ENCODE measurements at places on chromosomes 13 and 19. TPM values are rescaled to one million over a fixed set of nuclear protein-coding genes. Genes with fewer than 3 reads are reported as not detected.

REXO1 gene
- 20.3 TPM for total RNA-seq

KCNRG gene
- total RNA-seq: 0.67 TPM

ZNF737 gene
- total RNA-seq: 19.5 TPM

JAK3 gene
- total RNA-seq: 35.9 TPM

C19orf81 gene
- total RNA-seq: not detected

GIPR gene
- total RNA-seq: 5.7 TPM

C19orf38 gene
- 3.2 TPM for total RNA-seq

TPTE2 gene
- total RNA-seq: not detected

TJP3 gene
- 33.8 TPM for total RNA-seq

GRCh38 chr19:10388957-10389356 lies 8.6 kb upstream of the TYK2 start:
- peak; percentile 89 for DNase-seq

GRCh38 chr19:28956961-28957360 lies 256.0 kb downstream of the UQCRFS1 start:
- no peak for DNase-seq

- no peak for DNase-seq
Observed at GRCh38 chr19:29660835-29661234, 4.4 kb upstream of the PLEKHF1 start.

DNA sequence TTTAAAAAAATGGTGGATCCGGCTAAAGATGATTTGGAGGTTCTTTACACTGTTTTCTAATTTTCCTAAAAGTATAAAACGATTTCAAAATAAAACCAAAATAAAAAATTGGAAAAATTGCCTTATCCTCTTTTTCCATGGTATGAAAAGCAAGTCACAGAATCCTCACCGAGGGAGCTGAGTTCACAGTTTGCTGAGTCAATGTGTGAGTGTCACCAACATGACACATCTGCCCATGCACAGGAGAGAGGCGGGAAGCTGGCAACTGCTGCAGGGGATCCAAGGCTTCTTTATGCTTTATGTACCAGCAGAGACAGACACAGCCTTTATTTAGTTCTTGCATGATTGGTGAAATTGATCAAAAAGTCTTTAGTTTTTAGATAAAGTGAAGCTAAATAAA lies 157.8 kb downstream of the TNFSF13B start:
- peak; percentile 21 for DNase-seq

DNA sequence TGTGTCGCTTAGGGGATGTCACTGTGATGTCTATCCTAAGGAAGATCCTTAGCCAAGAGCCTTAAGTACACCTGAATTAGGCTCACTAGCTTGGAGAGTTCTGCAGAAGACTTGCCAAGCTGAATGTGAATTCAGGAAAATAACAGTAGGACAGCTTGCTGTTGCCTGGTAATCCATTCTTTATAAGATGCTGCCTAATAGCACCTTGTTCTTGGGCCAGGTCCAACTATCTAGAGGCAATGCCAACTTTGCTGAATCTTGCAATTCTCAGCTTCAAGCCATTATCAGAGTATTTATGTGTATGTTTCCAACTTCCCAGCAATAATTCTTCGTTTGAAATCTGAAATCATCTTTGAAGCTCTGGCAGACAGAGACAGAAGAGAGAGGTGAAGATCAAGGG lies 102.8 kb downstream of the PCDH17 start:
- DNase-seq: no peak

DNA sequence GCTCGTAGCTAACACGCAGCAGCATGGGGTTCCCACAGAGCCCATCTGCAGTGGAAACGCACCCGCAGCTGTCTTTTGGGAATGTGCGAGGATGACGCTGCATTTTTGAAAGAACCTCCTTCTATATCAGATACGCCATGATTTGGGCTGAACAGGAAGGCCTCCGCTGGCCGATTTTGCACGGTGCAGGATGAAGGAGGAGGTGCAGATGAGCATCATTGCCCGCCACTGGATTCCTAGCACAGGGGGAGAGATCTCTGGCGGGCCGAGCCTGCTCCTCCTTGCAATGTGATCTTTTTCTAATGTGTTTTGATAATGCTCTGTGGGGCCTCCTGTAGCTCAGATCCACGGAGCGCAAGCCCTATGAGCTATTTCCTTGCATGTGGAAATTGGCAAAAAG lies 55.5 kb downstream of the EFNB2 start:
- DNase-seq: no peak

DNA sequence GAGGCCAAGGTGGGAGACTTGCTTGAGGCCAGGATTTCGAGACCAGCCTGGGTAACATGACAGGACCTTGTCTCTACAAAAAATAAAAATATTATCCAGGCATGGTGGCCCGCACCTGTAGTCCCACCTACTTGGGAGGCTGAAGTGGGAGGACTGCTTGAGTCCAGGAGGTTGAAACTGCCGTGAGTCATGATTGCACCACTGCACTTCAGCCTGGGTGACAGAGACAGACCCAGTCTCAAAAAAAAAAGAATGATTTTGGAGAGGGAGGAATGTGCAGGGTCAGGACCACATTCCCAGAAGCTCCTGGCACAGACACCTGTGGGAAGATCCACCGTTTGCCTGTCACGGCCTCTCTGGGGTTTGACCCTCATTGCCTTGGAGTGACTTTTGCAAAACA lies 9.3 kb upstream of the BAX start:
- no peak for DNase-seq

- DNase-seq: no peak
Observed at GRCh38 chr13:66506979-66507378, 723.2 kb downstream of the PCDH9 start.

GRCh38 chr19:10431943-10432735 lies 11.8 kb downstream of the PDE4A start:
- DNase-seq: peak; percentile 92

- DNase-seq: no peak
Observed at GRCh38 chr13:39321574-39321973, 281.4 kb downstream of the LHFPL6 start.

GRCh38 chr19:54459282-54460229 lies 4.0 kb downstream of the LENG9 start:
- DNase-seq: no peak

DNA sequence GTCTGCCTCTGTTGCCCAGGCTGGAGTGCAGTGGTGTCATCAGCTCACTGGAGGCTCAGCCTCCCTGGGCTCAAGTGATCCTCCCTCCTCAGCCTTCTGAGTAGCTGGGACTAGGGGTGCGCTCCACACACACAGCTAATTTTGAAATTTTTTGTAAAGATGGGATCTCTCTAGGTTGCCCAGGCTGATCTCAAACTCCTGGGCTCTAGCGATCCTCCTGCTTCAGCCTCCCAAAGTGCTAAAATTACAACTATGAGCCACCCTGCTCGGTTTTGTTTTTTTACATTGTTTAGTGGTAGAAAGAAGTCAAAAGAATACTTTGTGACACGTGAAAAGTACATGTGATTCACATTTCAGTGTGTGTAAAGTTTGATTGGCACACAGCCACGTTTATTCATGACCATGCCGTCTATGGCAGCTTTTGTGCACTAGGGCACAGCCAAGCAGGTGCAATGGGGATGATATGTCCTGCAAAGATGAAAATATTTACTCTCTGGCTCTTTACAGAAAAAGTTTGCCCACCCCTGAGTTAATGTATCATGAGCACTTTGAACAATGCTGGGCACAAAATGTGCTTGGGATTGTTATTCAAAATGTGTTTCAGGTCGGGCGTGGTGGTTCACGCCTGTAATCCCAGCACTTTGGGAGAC lies 16.2 kb upstream of the NFIC start:
- DNase-seq: no peak

DNA sequence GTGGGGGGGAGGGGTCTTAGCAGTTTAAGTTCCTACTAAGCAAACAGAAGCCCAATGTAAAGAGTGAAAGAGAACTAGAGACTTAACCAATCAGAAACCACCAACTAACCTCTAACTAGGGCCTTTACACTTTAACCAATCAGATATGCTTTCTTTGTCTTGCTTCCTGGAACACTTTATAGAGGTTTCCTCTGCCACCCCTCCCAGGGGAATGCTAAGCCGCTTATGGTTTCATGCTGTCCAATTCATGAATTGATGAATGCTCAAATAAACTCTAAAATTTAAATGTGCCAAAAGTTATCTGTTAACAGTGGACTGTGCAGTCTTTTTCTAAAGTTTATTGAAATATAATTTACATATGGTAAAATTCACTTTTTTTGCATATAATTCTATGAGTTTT lies 33.9 kb upstream of the LATS2 start:
- no peak for DNase-seq

DNA sequence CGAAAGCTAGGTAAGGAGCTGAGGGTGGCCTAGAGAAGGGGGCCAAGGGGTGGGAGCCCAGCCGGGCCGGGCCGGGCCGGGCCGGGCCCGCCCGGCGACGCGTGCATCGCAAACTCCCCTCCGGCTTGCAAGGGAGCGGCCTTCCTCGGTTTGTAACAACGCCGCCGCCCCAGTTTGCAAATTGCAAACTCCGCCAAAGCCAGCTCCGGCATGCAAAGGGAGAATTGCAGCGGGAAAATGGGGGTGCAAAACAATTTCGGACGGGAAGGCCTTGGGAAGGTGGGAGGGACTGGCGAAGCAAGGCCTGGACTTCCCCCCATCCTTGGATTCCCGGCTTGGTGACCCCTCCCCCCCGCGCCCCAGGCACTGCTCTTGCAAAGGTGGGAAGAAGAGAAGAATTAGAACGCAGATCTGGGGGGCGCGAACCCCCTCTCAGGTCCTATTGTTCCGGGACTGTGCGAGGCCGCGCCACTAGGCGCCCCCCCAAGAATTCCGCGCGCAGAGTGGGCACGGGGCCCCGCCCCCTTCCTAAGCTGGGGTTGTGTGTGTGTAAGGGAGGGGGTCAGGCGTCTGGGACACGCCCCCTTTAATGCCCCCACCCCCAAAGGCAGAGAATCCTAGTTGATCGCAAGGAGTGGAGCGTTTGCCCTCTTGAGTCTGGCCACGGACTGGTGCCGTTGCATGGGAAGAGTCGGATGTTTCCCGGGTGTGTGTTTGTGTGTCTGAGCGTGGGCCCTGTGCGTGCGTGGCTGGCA lies 926 bp downstream of the PRR12 start:
- peak; percentile 82 for DNase-seq

GRCh38 chr13:31996601-31997000 lies 35.0 kb upstream of the FRY start:
- no peak for DNase-seq

DNA sequence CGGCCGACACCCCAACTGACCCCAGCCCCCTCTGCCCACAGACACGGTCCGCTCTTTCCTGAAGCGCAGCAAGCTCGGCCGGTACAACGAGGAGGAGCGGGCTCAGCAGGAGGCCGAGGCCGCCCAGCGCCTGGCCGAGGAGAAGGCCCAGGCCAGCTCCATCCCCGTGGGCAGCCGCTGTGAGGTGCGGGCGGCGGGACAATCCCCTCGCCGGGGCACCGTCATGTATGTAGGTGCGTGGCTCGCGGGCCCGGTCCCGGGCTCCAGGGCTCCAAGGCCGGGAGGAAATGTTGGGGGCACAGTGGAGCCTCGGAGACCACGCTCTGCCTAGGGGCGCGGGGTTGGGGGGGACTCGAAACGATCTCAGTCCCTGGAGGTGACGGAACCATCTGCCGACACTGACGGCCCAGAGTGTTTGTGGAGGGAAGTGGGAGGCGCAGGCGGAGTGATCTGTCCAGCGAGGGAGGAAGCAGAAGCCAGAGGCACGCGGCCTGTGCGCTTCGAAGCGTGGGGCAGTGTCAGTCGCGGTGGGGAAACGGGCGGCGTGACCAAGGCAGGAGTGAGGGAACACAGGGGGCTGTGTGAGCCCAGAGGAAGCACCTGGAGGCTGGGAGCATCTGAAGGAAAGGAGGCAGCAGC lies 6.3 kb downstream of the TBCB start:
- DNase-seq: no peak

DNA sequence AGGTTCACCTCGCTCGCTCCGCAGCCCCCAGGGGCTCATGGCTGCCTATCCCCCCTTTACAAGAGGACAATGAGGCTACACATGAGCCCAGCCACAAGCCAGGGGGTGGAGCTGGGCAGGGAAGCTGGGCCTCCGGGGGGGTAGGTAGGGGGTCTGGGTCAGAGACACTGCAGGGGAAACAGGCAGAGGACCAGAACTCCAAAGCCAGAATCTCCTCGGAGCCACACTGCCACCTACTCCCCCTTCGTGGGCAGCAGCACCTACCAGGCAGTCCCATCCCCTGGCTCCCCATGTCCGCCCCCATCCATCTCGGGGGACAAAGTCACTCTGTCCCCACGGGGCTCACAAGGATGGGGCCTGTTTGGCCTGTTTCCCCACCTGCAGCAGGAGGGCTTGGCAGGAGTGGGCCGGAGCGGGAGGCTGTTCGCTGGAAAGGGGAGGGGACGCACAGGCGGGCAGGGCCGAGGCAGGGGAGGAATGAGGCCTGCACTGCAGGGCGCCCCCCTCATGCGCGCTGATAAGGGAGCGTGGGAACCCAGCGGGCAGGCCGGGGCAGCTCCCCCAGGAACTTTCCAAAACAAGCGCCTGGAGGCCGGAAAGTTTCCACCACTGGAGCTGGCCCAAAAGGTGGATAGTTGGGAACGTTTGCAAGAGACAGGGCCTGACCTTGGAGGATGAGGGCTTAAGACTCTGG lies 545 bp upstream of the ISYNA1 start:
- no peak for DNase-seq

GRCh38 chr19:18860725-18861124 lies 29.0 kb downstream of the UPF1 start:
- DNase-seq: no peak

DNA sequence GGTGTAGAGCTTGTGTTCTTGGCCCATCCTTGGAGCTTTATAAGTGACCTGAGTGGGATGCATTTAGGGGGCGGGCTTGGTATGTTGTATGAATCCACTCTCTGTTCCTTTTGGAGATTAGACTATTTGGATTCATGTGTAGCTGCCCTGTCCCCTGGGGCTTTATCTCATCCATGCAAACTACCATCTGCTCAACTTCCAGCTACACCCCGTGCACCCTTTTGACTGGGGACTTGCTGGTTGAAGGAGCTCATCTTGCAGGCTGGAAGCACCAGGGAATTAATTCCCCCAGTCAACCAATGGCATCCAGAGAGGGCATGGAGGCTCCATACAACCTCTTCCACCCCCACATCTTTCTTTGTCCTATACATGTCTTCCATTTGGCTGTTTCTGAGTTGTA lies 6.1 kb downstream of the CLEC4M start:
- no peak for DNase-seq

DNA sequence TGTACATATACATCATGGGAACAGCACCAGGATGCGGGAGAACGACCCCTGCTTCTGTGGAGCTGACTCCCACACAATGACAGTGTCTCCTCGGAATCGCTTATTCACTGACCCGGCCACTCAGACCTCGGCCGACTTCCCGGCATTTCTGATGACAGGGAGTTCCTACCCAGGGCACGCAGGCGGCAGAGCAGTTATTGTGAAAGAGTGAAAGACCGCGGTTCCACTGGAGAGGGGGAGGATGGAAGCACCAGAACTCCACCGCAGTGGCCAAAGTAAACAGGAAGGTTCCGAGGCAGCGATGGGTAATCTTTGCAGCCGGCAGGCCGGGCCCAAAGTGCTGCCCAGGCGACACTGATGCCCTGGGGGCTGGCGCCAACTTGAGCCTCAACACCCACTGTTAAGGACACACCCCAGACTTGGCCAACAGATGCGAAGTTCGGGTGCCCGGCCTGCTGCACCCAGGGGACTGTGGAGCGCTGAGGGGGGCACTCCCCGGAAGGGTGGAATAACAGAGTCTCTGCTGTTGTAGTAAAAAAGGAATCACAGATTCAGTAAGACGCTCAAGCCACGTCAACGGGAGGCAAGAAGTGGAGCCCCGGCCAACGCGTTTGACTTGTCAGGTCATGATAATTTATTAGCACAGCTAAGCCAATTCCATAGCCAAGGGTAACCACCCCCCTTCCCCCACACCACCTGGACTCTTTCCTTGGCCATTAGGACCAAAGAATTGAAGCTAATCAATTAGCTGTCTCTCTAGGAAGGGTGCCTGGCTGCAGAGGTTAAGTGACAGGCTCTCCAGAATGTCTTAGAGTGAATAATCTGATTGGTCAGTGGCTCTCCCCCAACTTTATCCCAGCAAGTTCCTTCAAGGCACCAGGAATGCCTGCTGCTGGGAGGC lies 5.8 kb downstream of the MLLT1 start:
- no peak for DNase-seq

All from left lung (tissue), 14 donors.